Activated CD4-positive, alpha-beta memory T cell treated with anti-CD3 and anti-CD28 coated beads for 36 hours (primary cell): ENCODE measurements at places on chromosomes 3 and 15.
A peak's percentile ranks its signal among the peaks of the same experiment; 100 is the strongest.

DNA sequence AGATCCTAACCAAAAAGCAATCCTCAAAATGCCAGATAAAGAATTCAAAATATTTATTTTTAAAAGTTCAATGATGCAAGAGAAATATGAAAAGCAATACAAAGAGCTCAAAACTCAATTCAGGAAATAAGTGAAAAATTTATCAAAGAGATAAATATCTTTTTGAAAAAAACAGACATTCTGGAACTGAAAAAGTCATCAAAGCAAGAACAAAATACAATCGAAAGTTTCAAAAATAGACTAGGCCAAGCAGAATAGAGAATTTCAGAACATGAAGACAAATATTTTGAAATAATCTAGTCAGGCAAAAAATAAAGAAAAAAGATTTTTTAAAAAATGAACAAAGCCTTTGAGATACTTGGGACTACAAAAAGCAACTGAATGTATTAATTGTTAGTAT is 83.4 kb upstream of the STT3B start:
- DNase-seq = no peak

- DNase-seq = no peak
These were observed 9.7 kb upstream of the CHST2 start for GRCh38 chr3:143109861-143110260.

DNA sequence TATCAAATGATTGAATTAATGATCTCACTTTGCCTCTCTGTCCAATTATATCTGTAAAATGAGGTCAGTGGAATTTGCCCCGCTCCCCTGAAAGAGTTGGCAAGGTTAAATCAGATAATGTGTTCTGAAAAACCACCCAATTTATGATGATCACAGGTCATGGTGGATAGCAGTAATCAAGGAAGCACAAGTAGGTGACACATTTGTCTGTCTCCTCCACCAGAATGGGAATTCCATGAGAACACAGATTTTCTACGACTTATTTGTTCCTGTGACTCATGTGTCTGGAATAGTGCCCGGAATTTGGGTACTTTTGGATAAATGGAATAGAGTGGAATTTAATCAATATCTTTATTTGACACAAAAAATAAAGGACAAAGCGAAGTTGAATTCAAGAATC is 220.9 kb upstream of the SUCLG2 start:
- DNase-seq = no peak

DNA sequence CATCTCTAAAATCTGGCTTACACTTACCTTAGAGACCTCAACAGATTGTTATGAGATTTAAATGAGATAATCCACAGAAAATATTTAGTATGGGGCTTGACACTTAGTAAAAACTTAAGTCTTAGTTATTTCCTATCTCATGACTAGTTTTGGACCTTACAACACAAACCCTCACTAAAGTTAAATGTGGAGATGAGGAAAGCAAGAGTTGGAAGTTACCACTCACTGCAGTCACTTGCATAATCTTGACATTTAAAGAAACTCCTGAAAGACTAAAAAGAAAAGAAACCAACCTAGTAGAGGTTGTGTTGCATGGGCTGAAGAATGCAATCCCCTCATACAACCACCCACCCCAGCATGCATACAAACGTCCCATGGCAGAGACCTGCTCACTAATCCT is 40.1 kb downstream of the ITGB5 start:
- DNase-seq = no peak

DNA sequence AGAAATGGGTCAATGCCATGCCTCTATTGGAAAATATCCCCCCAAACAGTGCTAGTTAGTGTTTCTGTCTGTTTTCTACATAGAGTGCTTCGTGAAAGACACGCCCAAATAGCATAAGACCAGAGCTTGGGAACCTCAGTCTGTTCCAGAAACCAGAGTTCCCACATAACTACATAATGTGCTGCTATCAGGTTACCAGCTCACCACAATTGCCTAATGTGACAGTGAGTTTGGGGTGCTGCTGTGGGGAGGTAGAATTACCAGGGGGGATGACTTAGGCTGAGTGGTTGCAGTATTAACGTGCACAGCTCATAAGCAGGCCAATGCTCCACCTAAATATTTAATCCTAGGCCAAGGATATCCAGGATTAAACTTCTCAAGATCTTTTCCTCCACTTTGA is 39.2 kb downstream of the DUT start:
- DNase-seq = no peak

DNA sequence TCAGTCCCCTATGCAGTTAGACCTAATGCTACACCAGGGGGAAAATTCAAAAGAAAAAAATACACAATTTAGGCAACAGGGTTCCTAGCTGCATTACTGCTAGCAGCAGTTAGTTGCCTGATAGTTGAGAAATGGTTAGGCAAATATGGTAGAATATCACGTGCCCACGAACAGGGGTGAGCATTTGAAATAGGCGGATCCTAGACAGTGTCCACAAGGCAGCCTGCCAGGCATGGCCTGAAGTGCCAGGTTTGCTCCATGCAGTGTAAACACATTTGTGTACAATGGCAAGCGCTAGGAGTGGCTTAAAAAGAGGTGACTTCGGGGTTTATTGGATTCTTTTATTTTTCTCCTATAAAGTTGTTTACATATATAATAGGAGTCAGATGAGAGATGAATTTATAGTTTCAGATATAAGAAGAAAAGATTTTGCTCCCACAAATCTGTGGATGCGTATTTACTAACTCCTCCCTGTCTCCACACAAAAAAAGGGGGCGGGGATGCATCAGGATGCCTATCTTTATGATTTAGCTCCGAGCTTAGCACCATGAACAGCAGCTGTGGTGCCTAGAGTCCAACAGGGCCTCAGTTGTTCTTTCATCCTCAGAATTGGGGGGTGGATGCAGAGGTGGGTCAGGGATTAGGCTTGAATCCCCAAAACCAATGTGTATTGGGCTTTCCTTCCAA is 3.9 kb upstream of the TGM4 start:
- DNase-seq = no peak

GRCh38 chr3:29144361-29144760 is 136.5 kb upstream of the RBMS3 start:
- DNase-seq = no peak

DNA sequence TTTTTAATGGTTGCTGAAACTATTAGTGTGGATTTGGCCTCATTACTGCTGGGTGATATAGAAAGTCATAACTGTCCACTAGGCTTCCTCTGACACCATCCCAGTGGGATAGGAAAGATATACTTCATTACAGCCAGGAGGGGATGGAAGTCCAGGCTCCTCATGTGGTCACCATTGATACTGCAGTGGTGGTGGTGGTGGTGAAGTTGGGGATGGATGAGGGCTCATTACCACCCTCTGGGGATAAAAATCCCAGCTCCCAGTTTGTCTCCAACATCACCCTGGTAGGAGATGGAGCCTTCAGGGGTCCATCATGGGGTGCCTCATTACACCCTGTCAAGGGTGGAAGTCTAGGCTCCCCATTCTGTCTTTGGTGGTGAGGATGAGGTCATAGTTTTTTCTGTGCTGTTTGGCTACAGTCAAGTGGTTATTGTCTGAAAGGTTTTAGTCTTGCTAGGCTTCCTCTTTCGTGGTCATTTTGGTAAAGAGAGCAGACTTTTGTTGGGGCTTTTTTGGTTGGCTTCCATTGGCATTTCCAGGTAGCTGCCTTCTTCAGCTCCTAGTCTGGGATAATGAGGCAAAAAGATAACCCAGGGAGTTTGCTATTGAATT is 30.1 kb upstream of the FILIP1L start:
- DNase-seq = no peak

DNA sequence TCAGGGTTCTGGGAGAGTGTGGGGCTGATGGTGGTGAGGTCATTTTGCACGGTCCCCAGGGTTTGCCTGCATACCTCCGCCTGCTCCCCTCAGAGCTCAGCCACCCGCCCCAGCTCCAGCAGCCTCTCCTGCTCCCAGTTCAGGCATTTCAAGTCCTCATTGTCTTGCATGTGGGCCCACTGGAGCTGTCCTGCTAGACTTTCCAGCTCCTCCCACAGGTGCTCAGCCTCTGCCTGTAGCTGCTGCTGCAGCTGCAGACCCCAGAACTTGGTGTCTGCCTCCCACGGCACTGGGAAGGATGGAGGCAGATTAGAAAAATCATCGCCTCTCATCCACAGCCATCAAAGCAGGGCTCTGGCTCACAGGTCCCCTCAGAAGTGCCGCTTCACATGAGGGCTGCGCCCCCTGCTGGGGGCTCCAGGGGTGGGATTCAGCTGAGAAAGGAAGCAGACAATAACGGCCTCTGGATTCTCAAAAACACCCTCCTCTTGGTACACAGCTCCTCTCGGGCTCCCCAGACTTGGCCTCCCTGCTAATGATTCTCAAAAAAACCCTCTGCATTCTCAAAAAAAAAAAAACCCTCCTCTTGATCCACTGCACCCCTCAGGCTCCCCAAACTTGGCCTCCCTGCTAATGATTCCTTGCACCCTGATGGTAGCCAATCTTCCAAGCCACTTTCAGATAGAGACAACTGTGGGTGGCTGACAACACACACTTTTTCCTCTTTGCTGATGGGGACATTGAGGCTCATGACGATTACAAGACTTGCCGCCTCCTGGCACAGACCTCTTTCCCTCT is 89.3 kb upstream of the C2CD4B start:
- peak; percentile 79 for DNase-seq

GRCh38 chr3:98901119-98901391 is 440 bp downstream of the DCBLD2 start:
- no peak for DNase-seq

DNA sequence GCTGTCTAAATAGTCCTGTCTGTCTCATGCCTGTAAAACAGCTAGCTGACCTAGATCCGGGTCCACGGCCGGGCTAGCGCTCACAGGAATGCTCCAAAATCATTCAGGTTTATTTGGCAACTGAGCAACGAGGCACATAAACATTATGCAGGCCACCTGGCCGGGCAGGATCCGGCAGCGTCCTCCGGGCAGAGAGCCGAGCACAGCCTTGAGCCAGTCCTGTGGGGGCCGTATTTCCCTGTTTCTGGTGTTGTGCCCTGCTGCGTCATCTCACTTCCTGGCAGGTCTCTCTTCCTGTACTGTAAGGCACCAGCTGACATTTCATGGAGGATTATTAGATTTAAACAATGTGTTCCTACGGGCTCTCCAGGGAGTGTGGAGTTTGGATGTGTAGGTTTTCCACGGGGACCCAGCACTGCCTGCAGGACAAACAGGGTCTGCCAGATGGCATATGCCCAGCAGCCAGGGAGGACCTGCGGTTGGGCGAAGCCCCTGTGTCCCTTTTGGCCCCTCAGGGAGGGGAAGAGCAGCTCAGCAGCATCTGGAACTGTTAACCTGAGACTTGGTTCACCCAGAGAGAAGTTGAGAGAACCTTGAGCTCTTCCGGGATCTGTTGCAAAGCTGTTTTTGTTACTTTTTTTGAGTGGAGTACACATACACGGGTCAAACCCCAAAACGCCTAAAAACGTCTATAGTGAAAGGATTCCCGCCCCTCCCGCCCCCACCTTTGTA is 16.6 kb upstream of the LRRK1 start:
- no peak for DNase-seq

- DNase-seq = no peak
These were observed 620.9 kb upstream of the UBE2E2 start for GRCh38 chr3:22582266-22582665.

- peak; percentile 45 for DNase-seq
These were observed 23.2 kb downstream of the SHC4 start for GRCh38 chr15:48940508-48940907.

DNA sequence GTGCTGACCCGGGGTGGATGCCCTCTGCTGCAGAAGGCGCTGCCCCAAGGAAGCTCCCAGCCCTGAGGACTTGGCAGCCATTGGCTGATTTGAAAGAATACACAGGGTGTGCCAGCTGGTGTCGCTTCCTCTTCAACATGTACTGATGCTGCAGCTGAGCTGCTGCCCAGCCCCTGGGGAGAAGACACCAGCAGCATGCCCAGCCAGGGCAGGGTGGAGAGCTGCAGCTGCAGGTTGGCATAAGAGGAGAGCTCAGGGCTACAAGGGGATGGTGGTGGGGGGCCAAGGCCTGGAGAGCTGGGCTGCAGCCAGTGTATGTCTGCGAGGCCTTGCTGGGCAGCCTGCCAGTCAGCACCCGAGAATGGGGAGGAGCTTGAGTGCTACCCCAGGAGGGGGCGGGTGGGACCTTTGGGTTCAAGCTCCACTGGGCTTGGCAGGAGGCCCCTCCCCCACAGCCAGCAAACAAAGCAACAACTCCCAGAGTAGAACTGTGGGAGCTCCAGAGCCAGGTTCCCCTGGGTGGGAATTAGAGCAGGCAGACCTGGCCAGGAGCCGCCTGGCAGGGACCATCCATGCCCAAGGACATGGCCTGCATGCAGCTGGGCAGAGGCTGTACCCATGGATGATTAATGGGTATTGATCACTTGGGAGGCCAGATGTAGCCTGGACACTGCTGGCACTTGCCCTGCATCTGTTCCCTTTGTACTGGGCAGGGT is 9.2 kb upstream of the SEMA4B start:
- peak; percentile 56 for DNase-seq

GRCh38 chr3:105533960-105534359 is 167.3 kb downstream of the ALCAM start:
- no peak for DNase-seq

DNA sequence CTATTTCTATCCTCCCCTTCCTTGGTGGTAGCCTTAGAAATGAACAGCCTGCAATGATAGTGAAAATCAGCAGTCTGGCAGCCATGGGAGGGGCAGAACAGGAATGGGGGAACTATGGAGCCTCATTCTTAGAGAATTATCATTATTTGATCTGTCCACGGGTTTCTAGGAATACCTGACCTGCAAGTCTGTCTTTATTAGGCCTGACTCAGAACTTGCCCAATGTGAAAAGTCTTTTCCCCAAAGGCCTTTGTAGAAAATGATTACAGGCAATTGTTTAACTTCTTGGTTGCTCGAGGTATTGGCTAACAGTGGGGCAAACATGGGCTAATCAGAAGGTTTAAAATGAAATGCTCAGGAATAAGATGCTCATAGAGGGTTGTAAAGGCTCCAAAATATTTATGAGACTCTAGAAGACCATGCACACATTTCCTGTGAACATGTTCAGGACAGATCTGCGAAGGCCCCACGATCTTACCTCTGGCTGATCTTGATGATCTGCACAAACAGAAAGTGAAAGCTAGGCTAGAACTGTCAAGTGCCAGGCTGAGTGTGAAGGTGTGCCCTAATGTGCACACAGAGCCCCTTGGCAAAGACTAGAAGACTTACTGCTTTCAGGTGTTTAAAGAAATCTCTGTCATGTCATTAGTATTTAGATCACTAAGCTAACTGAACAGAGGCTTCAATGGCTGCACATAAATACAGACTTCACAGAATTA is 39.6 kb upstream of the LAMP3 start:
- DNase-seq = peak; percentile 47

DNA sequence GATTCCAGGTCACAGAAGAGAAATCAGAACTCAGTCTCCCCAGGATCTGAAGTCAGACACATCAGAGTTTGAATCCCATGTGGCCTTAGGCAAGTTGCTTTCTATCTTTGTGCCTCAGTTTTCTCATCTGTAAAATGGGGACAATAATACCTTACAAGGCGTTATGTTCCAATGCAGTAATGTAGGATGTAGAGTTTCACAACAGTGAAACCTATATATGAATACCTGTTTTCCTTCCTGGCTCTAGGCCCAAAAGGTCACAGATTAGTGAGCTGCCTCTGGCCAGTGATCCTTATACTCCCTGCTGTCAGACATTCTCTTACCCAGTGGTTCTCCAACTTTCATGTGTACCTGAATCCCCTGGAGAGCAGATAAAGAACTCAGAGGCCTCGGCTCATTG is 72.9 kb upstream of the OXTR start:
- DNase-seq = no peak
